SJSA1 (cell line): ENCODE measurements at places on chromosomes 5 and 9.

DNA sequence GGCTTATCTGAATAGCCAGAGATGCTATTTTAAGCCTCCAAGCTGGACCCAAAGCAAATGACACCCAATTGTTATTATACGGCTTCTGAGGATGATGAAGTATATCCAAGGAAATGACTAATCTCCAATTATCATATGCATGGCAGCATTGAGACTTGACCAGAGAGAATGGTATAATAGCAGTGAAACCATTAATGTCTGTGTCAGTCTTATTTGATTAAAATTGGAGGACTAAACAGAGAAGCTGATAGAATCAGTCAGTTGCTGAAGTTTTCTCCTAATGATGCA, 200.5 kb downstream of the EFNA5 start:
- peak; percentile 63 for DNase-seq

- DNase-seq = peak; percentile 48
Observed at GRCh38 chr9:27033815-27034403, 28.4 kb upstream of the LRRC19 start.

GRCh38 chr5:106374956-106375355, 1295.8 kb downstream of the EFNA5 start:
- no peak for DNase-seq

DNA sequence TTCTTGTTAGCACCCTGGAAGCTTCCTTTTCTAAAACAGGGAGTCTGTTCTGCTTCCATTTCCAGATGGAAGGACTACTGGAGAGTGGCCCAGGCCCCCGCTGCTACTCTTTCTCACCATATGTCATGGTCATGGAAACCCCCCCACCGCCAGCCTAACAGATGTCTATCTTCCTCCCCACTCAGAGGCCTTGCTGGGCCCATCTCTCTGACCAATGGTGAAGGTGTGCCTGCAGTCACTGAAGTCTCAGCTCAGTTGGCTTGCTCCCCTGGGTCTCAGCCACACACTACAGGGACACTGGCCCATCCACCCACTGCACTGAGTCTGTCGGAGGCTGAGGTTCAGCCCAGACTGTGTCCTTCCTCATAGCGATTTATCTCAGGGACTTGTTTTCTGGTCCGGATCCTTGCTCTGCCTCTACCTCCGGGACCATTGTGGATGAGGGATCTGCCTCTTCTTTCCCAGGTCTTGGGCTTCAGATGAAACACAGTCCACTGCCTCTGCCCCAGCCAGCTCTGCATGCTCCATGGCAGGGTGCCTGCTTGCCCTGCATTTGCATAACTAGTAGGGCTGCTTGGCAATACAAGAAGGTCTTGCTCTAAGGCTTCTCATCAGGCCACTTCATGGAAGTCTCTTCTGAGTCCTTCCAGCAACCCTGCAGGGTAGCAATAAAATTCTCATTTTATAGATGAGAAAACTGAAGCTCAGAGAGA, 30.8 kb downstream of the GALNT12 start:
- no peak for DNase-seq

DNA sequence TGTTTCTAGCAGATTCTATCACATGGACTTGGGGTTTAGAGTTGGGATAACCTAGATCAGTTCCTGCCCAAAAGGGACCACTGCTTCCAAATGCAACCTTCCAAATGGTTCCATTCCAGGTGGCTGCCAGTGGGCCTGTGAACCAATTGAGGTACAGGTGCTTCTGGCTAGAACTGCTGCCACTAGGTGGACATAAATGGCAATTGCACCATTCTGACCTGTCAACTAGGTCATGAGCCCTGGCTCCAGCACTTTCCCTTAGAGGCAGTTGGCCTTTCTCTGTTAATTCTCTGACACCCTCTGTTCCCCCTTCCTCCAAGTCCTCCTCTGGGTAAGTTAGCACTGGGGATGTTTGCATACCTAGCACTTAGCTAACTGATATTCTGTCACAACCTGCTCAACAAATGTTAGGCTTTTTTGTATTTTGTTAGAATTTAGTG, 16.6 kb upstream of the HEMGN start:
- DNase-seq = no peak

DNA sequence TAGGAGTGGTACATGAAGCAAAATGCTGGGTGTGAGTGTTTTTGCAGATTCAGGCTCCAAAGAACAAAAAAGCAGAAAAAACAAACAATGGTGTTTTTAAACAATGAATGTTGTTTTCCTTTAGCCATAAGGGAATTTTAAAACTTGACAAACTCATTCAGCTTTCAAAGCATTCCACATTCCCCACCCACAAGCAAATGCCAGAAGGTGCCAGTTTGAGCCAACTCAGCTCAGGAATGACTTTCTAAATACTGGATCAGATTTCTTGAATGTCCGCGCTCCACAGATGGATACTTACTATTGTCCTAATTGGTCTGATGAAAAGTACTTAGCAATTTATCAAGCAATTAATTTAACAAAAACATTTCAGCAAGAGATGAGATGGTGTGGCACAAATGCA, 12.9 kb upstream of the MOB3B start:
- peak; percentile 37 for DNase-seq

DNA sequence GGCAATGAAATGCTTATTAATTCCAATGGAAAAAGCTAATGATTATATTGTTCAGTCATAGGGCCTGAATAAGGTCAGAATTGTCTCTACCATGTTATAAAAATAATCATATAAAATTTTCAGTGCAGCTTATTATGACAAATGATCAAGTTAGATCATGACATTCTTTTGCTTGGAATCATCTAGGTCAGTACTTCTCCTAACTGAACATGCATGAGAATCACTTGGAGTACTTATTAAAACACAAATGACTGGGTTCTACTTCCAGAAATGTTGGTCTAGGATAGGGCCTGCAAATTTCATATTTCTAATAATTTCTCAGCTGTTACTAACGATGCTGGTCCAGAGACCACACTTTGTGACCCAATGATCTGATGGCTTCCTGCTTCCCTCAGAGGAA, 806.0 kb upstream of the ZNF608 start:
- DNase-seq = no peak

DNA sequence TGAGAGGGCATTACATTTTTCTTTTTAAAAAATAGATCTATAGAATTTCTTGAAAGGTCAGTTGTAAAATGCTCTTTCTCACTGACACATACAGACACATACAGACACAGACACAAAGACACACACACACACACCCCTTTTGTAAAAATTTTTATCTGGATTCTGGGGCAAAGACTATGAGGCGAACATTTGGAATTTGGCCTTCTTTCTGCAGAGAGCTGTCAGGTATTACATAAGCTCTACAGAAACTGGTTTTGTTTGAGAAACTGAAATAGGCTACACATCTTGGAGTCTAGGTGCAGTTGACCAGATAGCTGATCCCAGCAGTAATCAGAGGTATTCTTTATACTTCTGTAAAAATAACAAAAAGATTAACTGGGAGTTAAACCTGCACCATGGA, 315.9 kb upstream of the RPS23 start:
- DNase-seq = no peak

- DNase-seq = no peak
Observed at GRCh38 chr5:147259837-147260236, 25.0 kb downstream of the STK32A start.
